ENCODE measurements at places on chromosomes 7 and 10.

- no peak for DNase-seq
Measured at GRCh38 chr10:34537629-34538231, 277.4 kb downstream of the PARD3 start.

GRCh38 chr10:49609006-49609282, 1.2 kb upstream of the SLC18A3 start:
- DNase-seq: no peak

DNA sequence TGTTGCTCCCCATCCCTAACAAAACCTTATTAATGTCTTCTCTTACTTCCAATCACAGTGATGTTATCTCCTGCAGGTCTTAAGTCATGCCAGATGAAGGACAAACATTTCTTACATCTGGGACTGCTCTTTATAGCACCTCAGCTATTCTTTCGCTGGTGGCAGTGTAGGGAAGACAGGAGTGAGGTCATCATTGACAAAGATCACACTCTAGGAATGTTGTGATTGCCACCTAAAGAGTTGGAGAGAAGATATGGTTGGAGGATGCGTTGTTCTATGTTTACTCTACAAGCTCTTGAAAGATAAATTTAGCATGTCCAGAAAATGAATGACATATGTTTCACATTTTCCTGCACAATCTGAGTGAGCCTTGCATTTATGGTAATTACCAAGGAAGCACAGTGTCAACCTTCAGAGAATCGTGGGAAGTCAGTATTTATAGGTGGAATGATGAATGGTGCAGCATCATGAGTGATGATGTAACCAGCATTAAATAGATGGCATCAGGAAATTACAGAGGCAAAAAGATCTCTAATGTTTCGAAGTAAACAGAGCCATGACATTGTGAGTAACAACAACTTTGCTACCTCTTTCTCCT, 188.1 kb upstream of the STEAP1 start:
- DNase-seq: no peak

GRCh38 chr10:97977673-97978072, 52.7 kb downstream of the CRTAC1 start:
- DNase-seq: no peak

GRCh38 chr7:69438584-69439412, 159.5 kb upstream of the AUTS2 start:
- no peak for DNase-seq

- no peak for DNase-seq
Measured at GRCh38 chr7:10238641-10239040, 735.0 kb upstream of the PHF14 start.

DNA sequence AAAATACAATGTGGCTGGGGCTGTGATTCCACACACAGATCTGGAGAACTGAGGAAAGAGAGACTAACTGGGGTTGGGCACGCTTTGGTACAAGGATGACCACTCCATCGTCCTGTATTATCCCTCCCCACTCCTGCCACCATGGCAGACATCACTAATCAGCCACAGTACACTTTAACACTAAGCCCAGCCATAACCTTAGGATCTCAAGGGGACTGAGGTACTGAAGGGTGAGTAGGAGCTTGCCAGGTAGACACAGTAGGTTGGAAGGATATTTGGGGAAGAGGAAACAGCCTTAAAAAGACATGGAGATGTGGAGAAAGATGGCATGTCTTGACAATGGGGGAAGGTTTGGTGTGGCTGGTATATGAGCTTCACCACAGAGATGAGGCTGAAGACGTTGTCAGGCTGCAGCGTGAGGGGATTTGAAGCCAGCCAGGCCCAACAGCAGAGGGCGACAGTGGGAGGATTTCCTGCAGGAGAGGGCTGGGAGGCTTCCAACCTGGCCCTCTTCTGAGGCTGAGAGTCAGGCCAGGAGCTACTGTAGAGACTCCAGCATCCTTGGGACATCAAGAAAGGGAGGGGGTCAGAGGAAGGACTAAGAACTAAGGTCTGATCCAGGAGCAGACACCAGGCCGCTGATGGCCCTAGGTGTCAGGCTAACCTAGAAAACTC, 58.6 kb upstream of the COL13A1 start:
- DNase-seq: no peak

GRCh38 chr10:95865814-95866466, 41.8 kb upstream of the CC2D2B start:
- DNase-seq: no peak

DNA sequence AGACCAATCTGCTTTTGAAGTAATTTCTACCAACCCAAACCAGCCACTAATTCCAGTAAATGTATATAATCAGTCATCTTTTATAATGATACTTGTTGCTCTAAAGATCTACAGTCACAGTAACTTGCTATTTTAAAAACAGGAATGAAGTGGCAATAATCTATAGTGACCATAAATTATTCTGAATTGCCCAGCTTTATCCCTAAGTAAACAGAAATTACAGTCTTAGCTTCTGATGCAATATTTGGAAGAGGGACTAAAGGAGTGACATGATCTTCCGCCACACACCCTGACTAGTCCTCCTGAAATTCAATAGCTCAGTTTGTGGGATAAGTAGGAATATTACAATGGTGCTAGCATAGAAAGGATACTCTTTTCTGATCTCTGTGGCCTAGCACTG, 96.1 kb downstream of the ATE1 start:
- no peak for DNase-seq

GRCh38 chr10:22247636-22248035, 29.8 kb upstream of the EBLN1 start:
- DNase-seq: no peak

DNA sequence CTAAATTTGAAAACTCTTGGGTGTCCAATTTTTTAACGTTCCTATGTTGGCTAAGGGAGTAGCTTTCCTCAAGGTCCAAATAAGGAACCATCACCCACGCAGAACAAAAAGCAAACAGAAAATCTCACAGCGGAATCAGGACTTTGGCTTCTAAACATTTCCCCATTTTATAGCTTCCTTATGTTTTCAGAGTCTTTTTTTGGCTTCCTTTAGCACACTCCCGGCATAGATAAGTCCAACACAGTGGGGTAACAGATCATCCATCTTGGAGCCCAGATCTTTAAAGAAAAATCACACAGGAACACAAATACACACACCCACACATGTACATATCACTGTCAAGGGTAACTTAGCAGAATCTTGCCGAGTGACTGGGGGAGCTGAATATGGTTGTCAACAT, 4.2 kb upstream of the TCF7L2 start:
- DNase-seq: no peak

Measured in activated CD4-positive, alpha-beta T cell treated with anti-CD3 and anti-CD28 coated beads, Interleukin-2, amount 50 U/mL, for 4 hours (primary cell).